ENCODE measurements at places on chromosomes 5 and 9.

DNA sequence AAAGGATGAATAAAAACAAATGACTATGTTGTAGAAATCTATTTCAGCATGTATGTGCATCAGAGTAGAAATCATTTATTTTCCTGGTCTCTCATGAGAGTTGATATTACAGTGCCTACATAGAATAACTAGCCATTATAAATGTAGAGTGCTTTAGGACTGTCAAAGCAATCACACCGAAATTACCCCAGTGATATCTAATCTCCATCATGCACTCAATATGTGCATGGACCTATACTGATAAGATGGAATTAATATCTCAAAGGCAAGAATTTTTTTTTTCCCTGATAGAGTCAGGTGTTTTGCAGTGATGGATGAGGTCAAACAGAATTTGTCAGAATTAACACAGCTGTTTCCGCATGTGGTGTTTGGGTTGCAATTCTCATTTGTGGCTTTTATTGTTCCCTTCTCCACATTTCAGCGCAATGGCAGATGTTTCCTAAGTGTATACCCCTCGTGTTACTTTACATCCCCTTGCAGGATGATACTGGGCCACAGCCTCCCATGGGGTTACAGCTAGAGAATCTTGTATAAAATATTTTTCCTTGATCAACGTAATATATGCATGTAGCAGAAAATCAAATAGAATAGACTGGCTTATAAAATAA lies 298.8 kb downstream of the RASEF start:
- DNase-seq, result no peak

GRCh38 chr9:17597977-17598376 lies 19.1 kb downstream of the SH3GL2 start:
- DNase-seq, result no peak

DNA sequence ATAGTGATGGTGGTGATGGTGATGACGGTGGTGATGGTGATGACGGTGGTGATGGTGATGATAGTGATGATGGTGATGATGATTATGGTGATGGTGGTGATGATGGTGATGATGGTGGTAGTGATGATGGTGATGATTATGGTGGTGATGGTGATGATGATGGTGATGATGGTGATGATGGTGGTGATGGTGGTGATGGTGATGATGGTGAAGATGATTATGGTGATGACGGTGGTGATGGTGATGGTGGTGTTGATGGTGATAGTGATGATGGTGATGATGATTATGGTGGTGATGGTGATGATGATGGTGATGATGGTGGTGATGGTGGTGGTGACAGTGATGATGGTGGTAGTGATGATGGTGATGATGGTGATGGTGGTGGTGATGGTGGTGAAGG lies 149.2 kb upstream of the IRX1 start:
- DNase-seq, result no peak

DNA sequence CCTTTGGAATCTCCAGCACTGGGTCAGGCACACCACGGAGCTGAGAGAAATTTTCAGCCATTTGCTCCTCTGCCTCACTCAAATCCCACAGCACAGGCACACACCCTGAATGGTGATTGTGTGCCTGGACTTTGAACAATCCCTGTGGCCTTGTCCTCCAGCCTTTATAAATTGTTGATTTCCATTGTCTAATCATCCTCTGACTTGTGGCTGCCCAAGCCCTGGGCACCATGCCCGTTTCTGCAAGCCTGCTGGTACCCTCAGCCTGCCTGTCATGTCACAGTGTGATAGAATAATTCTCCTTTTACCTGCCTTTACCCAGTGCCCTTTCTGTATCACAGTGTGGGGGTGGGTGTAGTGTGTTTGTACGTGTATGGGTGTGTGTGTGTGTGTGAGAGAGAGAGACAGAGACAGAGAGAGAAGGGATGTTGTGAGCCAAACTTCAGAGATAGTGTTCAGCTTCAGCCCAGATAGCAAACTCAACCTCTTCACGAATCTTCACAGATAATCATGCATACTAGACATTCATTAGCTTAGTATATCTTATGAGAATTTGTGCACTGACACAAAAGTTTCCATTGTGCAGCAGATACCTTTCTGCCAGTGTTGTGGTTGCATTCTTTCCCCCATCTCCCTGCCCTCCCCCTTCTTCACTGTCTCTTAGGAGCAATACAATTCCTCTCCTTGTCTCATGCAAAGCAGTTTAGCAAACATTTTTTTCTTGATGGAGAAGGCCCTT lies 27.8 kb upstream of the SLC44A1 start:
- DNase-seq, result no peak

- DNase-seq, result no peak
These were observed 8.4 kb downstream of the RPL37 start for GRCh38 chr5:40826489-40827187.

DNA sequence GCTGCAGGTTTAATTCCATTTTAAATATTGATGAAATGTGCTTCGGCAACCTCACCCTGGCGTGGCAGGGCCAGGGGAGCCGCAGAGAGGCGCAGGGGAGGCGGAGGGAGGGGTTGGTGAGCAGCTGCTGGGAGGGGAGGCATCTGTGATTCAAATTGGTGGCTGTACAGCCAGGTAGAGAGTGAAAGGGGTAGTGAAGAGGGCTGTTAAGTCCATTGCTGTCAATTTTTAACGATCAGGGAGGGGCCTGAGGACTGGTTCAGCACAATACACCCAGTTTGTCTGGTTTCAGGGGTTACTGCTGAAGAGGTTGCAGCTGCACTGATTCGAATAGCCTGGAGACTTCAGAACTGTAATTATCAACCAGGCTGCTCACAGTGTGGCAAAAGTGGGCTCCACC lies 31.3 kb downstream of the LHX6 start:
- DNase-seq, result no peak

- DNase-seq, result no peak
These were observed 210.5 kb downstream of the GADD45G start for GRCh38 chr9:89815061-89815902.

DNA sequence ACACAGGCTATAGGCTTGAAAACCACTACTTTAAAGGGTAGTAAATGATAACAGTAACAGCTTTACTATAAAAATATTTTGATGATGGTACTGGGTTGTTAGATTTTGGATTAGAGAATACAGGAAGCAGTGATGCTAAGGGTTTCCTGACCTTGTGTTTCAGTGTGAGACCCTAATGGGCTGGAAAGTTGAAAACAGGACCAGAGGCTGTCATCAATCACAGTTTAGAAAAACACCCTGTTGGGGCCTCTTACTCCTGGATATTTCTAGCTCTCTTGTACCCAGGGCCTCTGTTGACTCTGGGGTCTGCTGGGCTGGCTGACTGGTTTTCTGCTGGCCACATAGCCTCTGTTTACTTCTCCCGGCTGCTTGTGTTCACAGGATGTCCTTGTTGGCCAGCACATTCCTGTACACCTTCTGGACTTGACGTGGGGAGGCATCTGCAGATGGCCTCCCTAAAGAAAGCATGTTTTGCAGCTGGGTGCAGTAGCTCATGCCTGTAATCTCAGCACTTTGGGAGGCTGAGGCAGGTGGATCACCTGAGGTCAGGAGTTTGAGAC lies 21.5 kb downstream of the ACER2 start:
- DNase-seq, result no peak

GRCh38 chr5:65261499-65261898 lies 220.2 kb downstream of the ADAMTS6 start:
- no peak for DNase-seq

DNA sequence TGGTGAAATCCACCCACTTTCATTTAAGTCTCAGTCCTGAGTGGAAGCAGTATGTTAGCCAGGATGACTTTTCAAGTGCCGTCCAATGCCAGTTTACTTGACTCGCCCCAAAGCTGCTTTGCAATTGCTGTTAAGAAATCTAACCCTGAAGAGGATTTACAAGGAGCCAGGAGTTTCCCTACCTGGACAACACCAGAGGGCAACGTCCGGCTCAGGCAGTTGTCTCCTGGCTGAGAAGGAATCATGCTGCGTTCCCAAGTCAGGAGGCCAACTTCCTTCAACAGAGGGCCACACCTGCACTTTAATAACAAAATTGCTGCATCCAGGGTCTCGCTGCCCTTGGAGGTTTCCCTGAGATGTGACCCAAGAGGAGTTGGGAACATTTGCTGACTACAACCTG lies 65.8 kb downstream of the BOD1 start:
- no peak for DNase-seq

DNA sequence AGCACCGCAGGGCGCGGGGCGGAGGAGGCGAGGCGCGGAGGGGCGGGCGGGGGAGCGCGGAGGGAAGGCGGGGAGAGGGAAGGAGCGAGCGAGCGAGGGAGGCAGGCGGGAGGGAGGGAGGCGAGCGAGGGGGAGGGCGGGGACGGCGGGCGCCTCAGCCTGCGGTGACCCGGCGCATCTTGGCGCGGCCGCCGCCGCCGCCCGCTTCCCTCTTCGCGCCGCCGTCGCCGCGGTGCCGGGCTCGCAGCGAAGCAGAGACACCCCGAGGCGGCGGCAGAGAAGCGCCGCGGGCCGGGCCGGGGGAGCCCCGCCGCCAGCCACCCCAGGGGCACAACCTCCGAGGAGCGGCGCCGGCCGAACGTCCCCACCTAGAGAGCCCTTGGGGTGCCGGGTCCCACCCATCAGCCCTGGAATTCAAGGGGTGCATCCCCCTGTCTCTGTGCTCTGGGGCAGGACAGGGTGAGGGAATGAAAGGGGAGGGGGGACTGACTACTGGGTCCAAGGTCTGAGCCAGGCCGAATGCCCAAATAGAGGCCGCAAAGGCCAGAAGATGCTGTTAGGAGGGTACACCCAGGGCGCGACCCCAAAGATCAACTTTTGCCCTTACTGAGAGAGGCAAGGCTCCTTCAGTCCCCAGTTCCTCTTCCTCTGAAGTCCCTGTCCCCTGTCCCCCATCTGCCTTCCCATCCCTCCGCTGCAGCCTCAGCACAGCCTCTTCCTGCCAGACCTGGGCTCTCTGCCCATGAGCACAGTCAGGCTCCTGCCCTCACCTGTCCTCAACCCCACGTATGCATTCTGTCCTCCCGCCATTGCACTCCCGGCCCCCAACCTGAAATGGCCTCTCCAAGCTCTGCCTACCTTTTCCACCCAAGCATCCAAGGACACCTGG lies at the start of gene ADAMTS2:
Gene ADAMTS2, minus strand, starts transcription at position 29 of the 889 bp plus-strand sequence. CDS start 133 bp downstream, outside the sequence.
- DNase-seq, result peak; percentile 27

DNA sequence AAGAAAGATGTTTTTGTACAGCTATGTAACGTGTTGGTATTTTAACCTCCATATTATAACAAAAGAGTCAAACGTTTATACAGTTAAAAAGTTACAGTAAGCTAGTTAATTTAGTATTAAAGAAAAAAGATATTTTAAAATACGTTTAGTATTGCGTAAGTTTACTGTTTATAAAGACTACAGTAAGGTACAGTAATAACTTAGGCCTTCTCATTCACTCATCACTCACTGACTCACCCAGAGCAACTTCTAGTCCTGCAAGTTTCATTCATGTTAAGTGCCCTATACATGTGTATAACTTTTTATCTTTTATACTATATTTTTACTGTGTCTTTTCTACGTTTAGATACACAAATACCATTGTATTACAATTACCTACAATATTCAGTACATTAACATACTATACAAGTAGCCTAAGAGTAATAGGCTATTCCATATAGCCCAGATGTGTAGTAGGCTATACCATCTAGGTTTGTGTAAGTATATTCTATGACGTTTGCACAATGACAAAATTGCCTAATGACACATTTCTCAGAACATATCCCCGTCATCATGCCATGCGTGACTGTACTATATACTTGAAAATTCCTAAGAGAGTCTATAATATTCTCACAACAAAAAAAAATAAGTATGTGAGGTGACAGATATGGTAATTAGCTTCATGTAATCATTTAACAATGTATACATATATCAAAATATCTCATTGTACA lies 33.8 kb downstream of the ERP44 start:
- DNase-seq, result peak; percentile 16

- DNase-seq, result no peak
These were observed 52.7 kb upstream of the IFNK start for GRCh38 chr9:27471366-27471765.

- no peak for DNase-seq
These were observed 4.5 kb downstream of the PHF24 start for GRCh38 chr9:34962546-34962945.

DNA sequence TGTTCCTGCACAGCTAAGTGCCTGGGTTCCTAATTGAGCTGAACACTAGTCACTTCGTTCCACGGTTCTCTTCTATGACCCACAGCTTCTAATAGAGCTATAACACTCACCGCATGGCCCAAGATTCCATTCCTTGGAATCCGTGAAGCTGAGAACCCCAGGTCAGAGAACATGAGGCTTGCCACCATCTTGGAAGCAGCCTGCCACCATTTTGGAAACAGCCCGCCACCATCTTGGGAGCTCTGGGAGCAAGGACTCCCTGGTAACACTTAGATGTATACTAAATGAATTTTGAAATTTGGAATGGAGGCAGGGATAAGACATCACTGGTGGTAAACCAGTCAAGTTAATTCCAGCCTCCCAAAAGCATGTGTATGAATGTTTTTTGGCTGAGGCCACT lies 60.4 kb downstream of the KIAA0825 start:
- no peak for DNase-seq

DNA sequence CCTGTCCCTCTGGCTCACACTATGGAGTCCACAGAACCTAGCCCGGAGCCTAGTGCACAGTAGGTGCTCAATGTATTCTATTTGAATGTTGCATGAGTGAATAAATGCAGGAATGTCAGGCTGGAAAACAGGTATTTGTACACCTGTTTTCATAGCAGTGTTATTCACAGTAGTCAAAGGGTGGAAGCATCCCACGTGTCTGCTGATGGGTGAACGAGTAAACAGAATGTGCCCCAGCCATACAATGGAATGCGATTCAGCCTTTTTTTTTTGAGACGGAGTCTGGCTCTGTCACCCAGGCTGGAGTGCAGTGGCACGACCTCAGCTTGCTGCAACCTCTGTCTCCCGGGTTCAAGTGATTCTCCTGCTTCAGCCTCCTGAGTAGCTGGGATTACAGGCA lies 31.5 kb upstream of the IER5L start:
- DNase-seq, result no peak

DNA sequence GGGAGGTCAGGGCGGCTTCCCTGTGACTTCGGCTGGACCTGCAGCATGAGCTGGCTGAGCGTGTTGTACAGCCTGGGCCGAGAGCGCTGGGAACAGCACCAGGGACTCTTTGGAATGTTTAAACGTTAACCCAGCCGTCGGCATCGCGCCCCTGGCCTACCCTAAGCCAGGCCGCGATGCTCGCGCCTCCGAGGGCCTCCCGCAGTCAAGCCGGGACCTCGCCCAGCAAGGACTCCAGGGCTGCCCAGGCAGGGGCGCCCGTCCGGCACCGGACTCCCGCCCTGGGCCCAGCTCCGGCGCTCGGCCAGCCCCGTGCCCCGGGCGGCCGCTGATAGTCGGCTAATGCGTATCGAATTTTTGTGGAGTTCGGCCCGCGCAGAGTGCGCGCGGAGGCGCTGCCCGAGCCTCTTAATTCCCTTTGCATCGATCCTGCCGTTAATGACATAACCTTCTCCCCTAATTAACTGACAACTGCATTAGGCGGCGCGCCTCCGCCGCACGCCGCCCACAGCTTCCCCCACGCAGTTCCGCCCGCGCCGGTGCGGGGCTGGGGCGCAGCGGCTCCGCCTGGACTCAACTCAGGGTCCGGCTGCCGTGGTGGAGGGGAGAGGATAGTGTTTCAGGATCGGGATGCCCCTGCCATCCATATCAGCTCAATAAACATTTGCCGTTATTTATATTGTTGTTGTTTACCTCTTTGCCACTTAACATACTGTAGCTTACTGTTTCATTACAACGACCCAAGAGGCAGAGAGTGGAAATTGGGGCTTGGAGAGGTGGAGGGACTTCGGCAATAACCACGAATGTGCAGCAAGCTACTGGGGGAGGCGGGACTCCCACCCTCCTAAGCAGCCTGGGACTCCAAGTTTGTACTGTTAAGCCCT lies 28.8 kb upstream of the CDC23 start:
- DNase-seq, result no peak

All from amniotic stem cell (primary cell).